ENCODE measurements at places on chromosomes 1 and 21.
A peak's percentile ranks its signal among the peaks of the same experiment; 100 is the strongest.

DNA sequence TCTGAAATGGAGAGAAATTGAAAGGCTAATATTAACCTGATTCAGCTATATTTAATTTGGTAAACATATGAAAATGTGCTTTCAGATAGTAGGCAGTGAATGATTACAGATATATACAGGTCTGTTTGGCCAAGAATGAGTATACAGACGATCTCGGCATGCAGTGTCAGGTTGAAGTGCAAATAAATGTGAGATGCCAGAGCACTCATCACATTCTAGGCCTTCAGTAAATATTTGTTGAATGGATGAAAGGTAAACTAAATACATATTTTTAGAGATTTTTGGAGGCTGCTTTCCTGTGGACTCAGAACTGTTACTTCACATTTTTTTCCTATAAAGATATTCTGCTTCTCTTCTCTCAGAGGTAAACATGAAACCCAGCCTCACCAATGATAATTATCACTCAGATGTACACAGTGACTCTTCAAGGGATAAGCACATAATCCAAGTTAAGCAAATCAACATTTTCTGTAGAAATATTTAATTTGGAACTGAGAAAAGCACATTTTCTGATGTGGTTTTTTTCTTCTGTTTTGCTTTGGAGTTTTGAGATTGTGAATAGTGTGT lies 702.9 kb downstream of the BRINP3 start:
- DNase-seq, result peak; percentile 14

DNA sequence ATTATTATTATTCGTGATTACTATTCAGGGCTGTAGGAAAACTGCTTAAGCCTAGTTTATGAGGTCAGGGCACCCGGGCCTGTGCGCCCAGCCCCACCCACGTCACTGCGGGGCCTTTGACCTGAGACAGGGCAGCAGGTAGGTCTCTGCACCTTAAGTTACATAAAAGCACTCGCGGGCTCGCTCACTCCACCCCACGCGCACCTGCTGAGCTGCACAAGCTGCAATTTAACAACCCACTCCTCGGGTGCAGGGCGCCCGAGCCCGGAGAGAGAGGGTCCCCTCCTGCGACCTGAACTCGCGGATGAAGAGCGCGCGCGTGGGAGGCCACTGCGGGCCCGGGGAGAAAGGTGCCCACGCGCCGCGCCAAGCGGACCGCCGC lies 477 bp downstream of the ICMT start:
- DNase-seq, result peak; percentile 46

GRCh38 chr1:50497007-50497406 lies 73.8 kb upstream of the DMRTA2 start:
- no peak for DNase-seq

- DNase-seq, result no peak
These were observed 15.3 kb downstream of the PYCR2 start for GRCh38 chr1:225908773-225909172.

DNA sequence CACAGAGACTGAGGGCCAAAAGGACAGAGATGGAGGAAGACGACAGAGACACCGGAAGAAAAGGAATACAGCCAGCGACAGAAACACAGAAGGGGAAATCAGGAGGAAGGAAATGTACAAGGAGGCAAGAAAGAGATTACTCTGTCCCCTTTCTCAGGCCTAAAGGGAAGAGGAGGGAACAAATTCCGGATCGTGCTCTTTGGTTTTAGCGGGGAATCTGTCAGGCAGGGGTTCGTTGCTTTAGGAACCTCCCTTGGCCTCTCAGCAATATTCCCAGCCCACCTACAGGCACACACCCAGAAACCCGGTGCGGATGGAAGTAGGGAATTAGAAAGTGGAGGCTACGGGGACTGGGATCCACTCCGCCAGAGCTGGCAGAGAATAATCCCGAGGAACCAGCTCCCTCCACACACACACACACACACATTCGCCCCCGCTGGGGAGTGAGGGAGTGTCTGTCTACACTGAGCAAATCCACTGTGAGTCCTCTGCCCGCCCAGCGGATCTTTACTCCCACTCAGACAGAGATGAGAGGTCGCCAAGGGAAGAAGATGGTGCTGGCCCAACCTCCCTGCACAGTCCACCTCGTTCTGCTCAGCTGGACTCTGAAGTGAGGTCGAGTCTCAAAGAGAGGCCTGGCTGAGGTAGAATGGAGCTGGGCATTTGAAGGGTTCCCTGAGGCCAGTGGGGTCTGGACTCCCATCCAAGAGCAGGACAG lies 5.7 kb downstream of the TAL1 start:
- DNase-seq, result no peak

DNA sequence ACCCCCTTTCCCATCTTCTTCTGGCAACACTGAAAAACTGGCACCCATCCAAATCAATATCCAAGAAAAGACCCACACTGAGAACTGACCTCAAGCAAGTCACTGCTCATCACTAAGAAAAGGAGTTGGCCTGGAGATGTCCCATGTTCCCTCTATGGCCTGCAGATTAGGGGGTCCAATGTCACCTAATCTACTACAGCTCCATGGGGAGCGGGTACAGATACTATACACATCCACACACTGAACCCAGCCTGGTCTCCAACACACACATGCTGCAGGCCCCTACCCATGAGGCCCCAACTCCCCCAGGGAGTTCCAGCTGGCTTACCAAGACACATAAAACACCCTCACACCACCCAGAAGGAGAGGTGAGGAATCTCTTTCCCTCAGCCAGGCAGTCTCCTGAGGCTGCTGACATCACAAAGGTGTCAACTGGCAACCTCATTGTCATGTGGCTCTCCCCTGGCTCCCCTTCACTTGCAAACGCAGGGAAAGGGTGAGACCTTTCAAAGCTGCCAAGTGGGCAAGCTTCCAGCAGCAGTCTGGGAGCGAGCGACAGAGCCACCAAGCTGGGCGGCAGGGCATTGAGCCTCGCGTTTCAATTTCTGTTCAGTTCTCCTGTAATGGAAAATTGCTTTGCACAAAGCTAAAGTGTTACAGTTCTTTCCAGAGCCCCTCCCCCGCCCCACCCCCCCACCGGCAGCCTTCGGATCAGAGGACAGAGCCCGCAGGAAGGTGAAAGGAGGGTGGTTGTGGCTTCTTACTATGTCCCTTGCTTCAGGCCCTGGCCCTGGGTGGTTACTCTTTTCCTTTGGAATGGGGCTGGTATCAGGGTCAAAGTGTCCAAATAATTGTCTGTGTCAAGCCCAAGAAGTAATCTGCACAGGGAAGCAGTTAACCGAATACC lies at the start of gene LRRC52:
LRRC52 (plus strand) TSS at position 469 of the 907 bp plus-strand sequence; CDS start at position 766, 297 bp downstream.
- no peak for DNase-seq

DNA sequence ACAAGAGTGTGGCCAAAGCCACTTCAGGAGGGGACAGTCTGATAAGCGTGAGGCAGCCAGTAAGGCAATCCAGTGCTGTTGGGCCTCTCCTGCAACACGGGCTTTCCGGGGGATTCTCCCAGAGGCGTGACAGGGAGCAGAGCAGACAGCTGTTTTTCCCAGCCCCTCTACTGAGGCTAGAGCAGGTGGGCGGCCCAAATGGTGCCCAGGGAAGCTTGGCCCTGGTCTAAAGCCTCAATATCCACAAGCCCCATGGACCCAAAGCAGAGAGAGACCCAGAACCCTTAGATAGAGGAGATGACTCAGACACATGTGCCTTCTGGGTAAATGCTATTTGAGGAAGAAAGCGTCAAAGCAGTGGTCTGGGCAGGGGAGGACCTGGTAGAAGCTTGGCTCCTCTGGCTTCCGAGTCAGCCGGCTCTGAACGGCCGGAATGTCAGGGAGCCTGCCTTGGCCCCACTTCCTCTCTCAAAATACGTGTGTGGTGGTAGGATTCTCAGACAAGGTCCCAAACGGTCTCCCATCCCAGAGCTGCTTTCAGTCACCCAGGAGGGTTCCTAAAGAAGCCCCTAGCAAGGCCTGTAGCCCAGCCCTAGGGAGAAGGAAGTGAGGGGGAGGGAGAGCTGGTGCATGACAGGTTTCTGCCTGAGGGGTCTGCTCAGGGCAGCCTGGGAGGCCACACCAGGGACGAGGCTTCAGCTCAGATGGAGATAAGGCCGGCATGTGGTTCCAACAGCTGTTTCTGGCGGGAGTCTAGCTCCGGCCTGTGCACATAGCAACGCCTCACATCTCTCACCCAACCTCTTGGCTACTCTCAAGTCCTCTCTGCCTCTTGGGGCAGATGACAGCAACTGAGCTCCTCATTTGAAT lies 28.8 kb downstream of the PIK3C2B start:
- DNase-seq, result peak; percentile 27

DNA sequence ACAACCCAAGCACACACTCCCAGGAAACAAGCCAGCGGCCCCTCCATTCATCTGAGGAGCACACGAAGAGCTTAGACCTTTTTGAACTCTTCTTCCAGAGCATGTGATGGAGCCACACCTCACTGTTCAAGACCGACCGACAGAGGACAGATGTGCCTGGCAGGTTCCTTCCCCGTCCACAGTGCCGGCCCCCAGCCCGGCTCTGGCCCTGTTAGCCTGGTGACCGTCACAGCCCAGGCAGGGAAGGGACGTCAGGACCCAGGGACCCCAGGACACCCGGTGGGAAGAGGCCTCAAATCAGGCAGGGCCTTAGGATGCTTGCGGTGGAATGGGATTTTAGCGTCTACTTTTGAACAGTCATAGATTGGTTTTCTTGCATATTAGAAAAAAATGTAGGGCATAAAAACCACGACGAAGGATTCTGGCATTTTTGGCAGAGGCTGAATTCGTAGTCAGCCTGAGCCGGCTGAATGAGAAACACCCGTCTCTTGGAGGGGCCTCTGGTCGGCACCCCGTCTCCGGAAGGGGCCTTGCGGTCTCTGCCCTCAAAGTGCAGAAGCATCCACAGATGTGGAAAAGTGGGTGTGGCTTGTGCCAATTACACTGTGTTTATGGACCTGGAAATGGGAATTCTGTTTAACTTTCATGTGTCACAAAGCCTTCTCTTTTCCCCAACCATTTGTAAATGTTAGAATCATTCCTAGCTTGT lies 79.3 kb downstream of the SIK1 start:
- DNase-seq, result no peak

- DNase-seq, result no peak
These were observed 1019.6 kb downstream of the PLA2G4A start for GRCh38 chr1:187848321-187848720.

- DNase-seq, result no peak
These were observed 180.0 kb downstream of the ETS2 start for GRCh38 chr21:38985568-38986378.

GRCh38 chr21:46113497-46114176 lies 15.7 kb downstream of the COL6A2 start:
- no peak for DNase-seq

DNA sequence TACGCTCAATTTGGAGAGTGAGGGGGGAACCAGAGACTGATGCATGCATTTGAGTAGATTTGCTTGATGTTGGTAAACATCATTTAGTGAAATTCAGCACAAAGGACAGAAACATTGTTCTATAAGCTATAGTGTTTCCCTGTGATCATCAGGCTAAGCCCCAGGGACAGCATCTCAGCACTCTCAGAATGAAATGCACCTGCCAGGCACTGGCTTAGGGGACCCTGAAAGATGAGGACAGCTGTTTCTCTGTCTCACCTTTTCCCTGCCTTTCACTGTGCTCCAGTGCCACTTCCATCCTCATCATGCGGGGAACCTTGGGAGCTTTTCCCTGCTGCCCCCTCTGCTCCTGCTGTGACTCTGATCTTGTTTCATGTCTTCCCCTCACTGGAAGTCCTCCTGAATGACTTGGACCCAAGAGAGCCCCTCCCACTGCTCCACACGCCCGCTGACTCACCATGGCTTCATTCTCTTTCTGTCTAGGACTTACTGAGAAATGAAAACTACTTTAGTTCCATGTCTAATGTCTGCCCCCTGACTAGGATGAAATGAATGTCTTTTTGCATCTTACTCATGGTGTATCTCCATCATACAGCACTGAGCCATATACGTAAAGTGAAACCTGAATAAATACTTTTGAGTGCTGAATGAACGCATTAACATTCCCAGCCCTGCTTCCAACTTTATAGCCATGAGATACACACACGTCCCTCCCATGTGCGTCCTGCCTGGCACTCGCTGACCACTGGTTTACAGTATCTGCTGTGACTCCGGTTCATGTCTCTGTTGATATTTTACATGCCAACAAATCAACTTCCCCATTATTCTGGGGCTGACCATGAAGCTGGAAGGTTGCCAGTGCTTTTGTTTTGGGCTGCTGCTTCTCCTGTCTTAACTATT lies 182.0 kb downstream of the PCP4 start:
- DNase-seq, result peak; percentile 34

DNA sequence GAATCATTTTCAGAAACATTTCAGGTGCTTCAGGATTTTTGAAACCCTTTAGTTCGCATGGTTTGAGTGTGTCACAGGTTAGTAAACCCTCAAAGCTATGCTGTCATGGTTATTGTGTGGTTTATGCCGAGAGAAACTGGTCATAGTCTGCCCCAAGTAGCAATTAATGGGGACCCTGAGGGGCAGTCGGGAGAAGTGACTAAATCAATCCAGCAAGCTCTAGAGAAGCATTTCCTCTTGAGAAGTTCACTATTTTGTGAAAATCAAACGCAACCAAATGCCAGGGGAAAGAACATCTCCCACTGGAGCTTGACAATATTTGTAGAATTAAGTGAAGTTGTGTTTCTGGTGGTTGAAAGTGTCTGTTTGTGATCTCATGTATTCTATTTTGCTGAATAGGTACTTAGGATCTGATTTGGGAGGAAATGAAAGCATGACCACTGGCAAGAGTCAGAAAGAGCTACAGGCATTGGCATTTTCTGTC lies 63.0 kb upstream of the BACH1 start:
- no peak for DNase-seq

GRCh38 chr1:223316082-223316481 lies 47.9 kb downstream of the SUSD4 start:
- no peak for DNase-seq

GRCh38 chr1:115140442-115141144 lies 51.3 kb upstream of the TSPAN2 start:
- peak; percentile 32 for DNase-seq

DNA sequence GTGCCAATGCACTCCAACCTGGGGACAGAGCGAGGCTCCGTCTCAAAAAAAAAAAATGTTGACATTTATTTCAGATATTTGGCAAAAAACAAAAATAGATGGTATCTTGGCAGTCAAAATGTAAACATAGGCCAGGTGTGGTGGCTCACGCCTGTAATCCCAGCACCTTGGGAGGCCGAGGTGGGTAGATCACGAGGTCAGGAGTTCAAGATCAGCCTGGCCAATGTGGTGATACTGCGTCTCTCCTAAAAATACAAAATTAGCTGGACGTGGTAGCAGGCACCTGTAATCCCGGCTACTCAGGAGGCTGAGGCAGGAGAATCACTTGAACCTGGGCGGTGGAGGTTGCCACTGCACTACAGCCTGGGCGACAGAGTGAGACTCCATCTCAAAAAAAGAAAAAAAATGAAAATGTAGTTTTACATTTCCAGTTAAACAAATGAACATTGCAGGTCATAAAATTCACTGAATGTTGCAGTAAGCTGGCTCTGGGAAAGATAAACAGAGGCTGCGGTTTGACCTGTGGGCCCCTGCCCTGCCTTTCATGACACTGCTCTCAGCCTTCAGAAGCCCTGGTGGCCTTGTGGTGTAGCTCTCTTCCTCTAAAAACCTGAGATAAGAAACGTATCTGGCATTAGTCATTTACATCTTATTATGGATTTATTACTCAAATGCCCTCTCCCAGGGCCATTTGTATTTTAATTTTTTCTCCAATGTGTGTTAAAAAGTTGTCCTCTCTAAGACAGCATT lies 12.2 kb upstream of the SLC44A3 start:
- DNase-seq, result no peak
